ENCODE measurements at places on chromosomes 3 and 15.

GRCh38 chr15:88395241-88395640 lies 71.9 kb downstream of the MRPL46 start:
- DNase-seq, result no peak

DNA sequence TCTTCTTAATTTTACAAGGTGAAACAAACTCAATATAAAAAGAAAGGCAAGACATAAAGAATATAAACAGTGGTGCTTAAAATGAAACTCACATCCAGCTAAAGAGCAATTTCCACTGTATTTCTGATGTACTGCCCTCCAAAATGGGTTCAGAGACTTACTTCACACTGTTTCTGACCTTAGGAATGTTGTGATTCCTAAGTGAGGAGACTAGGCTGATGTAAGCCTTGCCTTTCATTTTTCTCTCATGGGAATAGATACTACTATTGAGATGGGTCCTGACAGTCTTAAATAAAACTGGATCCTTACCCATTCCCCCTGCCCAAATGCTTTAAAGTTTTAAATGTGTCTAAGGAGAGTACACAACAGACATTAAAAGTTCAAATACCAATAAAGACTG lies 86.9 kb downstream of the CBLB start:
- DNase-seq, result no peak

GRCh38 chr3:76889911-76890310 lies 150.0 kb upstream of the ROBO2 start:
- DNase-seq, result no peak

DNA sequence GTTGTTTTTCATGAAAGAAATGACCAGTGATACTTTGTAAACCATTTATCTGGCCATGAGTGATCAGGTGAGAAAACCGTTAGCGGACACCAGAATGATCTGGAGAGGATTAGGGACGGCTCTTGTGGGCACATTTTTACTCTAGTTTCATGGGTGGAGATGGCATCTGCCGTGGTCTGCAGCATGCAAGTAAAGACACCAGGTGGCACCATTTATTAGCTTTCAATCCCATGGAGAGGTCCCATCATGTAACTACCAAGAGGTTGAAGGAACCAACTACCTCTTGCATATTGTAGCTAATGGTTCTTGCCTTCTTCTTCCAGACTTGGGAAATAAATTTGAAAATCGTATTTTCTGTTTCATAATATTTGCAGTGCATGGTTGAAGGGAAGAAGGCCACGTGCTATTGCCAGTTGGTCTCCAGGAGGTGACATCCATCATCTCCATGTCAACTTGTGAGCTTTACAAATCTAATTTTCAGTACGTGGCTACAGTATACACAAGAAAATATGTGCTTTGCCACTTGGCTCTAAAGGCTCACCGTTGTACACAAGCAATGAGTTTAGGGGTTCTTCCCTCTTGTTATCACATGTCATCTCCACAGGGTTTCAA lies 1.5 kb upstream of the MAPKBP1 start:
- DNase-seq, result peak; percentile 68

DNA sequence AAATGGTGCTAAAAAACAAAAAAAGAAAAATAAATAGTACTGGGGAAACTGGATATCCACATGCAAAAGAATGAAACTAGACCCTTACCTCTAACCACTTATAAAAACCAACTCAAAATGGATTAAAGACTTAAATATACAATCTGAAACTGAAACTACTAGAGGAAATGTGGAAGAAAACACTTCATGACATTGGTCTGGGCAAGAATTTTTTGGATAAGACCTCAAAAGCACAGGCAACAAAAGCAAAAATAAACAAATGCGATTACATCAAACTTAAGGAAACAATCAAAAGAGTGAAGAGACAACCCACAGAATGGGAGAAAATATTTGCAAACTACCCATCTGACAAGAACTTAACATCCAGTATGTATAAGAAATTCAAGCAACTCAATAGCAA lies 6.4 kb downstream of the IFT57 start:
- no peak for DNase-seq

GRCh38 chr3:190260301-190260700 lies 61.9 kb downstream of the CLDN1 start:
- no peak for DNase-seq

- DNase-seq, result no peak
These were observed 13.6 kb upstream of the CADPS start for GRCh38 chr3:62888778-62889177.

DNA sequence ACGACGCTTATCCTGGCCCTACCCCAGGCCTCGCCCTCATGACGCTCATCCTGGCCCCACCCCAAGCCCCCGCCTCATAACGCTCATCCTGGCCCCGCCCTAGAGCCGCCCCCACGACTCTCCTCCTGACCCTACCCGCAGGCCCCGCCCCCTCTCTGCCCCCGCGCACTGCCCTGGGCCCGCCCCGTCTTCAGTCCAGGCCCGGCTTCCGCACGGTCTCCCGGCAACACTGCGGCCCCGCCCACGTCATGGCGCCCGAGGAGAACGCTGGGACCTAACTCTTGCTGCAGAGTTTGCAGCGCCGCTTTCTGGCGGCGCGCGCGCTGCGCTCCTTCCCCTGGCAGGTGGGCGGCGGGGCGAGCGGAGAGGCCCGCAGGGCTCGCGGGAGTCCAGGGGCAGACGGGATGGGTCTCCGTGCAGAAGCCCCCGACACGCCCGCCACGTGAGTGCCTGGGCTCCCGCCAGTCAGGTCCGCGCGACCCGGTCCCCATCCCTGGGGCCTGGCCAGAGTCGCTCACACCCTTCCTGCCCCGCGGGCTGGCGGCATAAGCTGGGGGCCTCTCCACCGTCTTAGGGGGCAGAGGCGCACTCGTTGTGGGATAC lies 52.5 kb upstream of the ROPN1B start:
- DNase-seq, result peak; percentile 91

DNA sequence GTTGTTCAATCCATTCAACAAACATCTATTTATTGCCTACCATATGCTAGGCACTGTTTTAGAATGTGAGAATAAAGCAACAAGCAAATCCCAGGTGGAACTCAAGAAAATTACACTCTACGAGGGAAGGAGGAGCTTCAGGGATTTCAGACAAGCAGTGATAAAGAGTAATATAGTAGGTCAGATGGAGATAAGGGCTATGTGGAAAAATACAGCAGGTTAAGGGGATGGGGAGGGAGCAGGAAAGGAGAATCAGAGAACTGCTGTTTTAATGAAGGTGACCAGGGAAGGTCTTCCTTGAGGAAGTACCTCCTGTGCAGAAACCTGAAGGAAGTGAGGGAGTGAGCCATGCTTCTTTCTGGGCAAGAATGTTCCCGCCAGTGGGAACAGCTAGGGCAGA lies 47.2 kb upstream of the NEO1 start:
- no peak for DNase-seq

DNA sequence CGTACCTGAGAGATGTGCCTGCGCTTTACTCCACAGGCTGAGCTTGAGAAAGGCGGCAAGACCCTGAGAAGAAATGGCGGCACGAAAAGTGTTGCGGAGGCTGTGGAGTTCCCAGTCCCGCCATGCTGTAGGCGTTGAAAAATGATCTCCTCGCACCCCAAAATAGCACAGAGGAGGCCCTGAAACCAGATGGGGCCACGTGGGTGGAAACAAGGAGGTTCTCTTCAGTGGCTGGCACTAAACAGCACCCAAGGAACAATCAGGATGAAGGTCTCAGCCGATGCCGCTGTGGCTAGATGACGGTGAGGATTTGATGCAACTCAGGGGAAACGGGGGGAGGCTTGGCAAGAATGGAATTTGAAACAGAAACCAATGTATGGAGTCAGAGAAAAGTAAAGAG lies 57.3 kb downstream of the TMEM212 start:
- no peak for DNase-seq

GRCh38 chr3:109025896-109026295 lies 72.2 kb upstream of the GUCA1C start:
- DNase-seq, result no peak

DNA sequence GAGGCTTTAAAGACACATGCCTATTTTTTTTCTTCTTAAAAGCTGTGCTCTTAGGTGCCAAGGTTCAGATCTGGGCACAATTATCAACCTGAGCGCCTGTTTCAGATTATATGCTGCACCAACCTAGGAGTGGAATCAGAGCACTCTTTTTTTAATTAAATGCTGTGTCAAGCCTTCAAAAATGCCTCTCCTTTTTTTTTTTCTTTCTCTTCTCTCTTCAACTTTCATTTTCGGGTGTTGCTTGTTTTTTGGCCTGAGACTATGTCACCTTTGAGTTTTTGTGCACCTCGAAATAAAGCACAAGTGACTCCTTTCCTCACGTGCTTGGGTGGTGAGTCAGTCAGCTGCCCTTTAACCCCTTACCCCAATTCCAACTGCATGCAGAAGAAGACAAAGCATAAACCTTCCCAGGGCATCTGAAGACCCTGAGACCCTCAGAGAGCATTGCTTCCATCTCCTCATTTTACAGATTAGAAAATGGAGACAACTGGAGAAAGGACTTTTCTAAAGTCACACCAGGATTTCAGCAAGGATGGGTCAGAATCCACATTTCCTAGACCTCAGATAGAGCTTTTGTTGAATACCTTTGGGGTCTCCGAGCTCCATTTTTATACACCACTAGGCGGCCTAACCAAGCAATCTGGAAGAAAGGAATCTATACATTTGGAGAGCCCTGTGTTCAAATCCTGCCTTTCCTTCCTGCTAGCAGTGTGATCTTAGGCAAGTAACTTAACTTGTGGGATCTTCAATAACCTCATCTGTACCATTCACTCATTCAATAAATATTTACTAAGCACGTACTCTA lies 631 bp upstream of the PRICKLE2 start:
- DNase-seq, result peak; percentile 40

GRCh38 chr3:116200956-116201690 lies 244.2 kb downstream of the LSAMP start:
- DNase-seq, result no peak

- no peak for DNase-seq
These were observed 9.7 kb downstream of the WDR5B start for GRCh38 chr3:122406198-122406597.

- DNase-seq, result no peak
These were observed 81.5 kb downstream of the CPN2 start for GRCh38 chr3:194269610-194270145.

GRCh38 chr3:42213417-42213816 lies 52.6 kb downstream of the CCK start:
- no peak for DNase-seq

GRCh38 chr15:83318861-83319415 lies 34.5 kb upstream of the BNC1 start:
- DNase-seq, result no peak

- DNase-seq, result no peak
These were observed 6.2 kb upstream of the ZNF280D start for GRCh38 chr15:56739474-56739873.

DNA sequence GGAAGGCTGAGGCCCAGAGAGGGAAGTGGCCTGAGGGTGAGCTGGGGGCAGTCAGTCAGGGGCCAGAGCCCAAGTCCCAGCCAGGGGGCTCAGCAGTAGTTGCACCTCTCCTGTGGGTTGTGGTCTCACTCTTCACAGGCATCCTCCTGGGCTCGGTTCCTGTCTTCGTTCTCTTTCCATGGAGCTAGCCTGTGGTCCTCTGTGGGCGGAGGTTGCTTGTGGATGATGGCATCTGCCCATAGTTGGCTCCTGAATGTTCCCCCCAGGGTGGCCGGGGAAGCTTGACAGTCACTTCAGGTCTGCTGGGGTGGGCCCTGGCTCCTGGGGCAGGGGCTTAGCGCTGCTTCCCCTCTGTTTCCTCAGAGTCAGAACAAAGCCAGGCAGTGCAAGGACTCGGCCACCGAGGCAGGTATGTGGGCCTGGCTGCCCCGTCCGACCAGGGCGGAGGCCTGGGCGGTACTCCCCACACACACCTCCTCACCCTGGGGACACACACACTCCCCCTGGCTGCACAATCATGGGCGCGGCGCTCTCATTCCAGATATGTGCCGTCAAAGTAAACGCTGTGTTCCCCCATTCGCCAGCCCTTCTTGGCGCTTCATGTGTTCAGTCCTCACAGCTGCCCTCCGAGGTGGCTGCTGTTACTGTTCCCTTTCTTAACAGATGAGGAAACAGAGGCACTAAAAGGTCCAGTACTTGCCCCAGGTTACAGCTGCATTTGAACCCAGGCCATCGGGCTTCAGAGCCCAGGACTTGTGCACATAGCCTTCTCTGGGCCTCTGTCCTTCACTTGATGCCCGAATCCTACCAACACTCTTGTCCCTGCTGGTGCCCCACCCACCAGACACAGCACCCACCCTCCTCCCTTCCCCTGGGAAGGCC lies 34.5 kb downstream of the PSTPIP1 start:
- DNase-seq, result no peak

GRCh38 chr3:99990179-99990578 lies 124.1 kb downstream of the FILIP1L start:
- DNase-seq, result no peak

- DNase-seq, result no peak
These were observed 22.5 kb upstream of the NANOGP8 start for GRCh38 chr15:35107561-35107960.

DNA sequence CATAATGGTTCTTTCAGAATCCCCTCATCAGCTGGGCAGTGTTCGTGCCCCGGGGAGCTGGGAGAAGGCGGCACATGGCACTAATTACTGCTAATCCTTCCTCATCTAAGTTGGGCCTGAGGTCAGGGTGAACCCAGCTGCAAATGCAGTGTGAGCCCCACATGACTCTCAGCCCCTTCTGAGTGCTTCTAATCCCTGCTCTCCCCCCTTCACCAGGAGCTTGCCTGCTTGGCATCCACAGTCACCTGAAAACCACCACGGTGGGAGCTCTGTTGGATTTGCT lies 455 bp upstream of the TRPM1 start:
- DNase-seq, result no peak
